ENCODE measurements at places on chromosomes 2 and 18. TPM values are rescaled to one million over a fixed set of nuclear protein-coding genes. Genes with fewer than 3 reads are reported as not detected.

- peaks cover 70% of the 10 kb centered on the region for H3K4me1 ChIP-seq
- DNase-seq = peak; percentile 60
- H3K4me3 ChIP-seq = peak overlapping the region; percentile 75
- peaks cover 3% of the 10 kb centered on the region for H3K27me3 ChIP-seq
These were observed 82.4 kb downstream of the RBMS1 start for GRCh38 chr2:160411167-160411566.

GRCh38 chr2:38709567-38710194, 41.5 kb downstream of the SRSF7 start:
- peaks cover 6% of the 10 kb centered on the region for H3K27me3 ChIP-seq
- peaks cover 13% of the 10 kb centered on the region for H3K36me3 ChIP-seq
- DNase-seq = no peak
- H3K27ac ChIP-seq = no peak overlapping the region
- H3K4me3 ChIP-seq = no peak overlapping the region

DNA sequence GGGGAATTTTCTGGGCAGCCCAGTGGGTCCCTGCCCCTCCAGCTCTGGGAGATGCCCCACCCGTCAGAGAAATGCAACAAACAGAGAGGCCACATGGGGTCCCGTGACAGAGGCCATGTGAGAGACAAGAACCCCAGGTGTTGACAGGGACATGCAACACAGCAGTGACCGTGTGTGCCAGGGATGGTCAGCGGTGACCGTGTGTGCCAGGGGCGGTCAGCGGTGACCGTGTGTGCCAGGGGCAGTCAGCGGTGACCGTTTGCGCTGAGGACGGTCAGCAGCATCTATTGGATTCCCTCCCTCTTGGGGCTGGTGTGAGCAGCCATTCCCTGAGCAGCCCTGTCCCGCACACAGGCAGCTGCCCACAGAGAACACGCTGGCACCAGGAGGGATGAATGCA, 146.6 kb upstream of the OTOS start:
- H3K4me3 ChIP-seq = no peak overlapping the region
- H3K36me3 ChIP-seq = 0 out of 2 replicates have a peak, but pooled peaks cover 3% of the 10 kb centered on the region
- no peaks in the 10 kb centered on the region for H3K4me1 ChIP-seq
- no peak for DNase-seq

DNA sequence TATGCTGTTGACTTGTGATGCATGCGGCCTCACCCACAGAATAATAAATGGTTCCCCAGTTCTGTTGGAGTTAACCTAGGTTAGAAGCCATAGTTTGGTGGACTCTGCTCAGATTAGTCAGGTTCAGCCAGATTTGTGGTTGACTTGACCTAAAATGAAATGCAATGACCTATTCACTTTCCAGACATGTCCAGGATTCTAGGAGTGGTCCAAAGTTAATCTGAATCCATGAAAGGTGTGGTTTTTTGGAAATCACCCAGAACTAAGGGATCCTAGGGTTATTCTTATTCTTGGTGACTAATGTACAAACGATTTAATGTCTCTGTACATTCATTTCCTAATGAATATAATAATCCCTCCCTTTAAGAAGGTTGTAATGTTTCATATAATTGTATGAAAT, 88.9 kb upstream of the RBBP8 start:
- H3K27me3 ChIP-seq = peaks cover 7% of the 10 kb centered on the region
- H3K36me3 ChIP-seq = no peaks in the 10 kb centered on the region
- H3K27ac ChIP-seq = no peak overlapping the region

DNA sequence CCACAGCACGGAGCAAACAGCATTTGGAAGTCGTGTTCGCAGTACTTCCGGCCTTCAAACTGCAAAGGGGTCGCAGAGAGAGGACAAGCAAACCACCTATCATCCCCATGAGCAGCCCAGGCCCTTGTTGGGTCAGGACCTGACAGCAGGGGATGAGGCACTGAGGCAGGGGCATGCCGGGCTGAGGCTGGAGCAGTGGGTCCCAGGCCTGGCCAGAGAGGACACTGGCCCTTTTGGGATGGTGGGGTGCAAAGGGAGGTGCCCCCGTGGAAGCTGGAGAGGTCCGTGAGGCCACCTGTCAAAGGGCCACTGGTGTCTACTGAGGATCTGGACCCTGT, 8.9 kb downstream of the GPR17 start:
- H3K27me3 ChIP-seq = peaks cover 5% of the 10 kb centered on the region
- H3K4me3 ChIP-seq = no peak overlapping the region
- peaks cover under 1% of the 10 kb centered on the region for H3K4me1 ChIP-seq
- H3K27ac ChIP-seq = no peak overlapping the region
- DNase-seq = no peak
- H3K36me3 ChIP-seq = peaks cover 5% of the 10 kb centered on the region

DNA sequence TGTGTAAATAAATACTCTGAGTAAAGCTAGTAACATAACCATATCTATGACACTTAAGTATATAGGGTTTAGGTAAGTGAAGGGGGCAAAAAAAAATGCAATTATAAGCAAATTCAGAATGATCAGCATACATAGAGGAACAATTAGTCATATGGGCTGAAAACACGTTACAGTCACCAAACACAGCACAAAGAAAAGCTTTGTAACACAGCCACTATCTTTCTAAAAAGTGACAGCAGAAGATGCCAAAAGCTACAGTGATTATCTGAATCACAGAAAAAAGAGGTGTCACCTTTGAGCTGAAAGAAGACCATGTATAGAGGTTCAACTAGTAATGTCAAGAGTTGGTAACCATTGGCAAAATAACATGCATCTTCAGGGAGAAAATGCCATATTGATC, 115.5 kb downstream of the ERBB4 start:
- peaks cover 5% of the 10 kb centered on the region for H3K36me3 ChIP-seq
- DNase-seq = no peak
- no peak overlapping the region for H3K27ac ChIP-seq
- H3K4me1 ChIP-seq = peaks cover 30% of the 10 kb centered on the region
- no peak overlapping the region for H3K4me3 ChIP-seq

GRCh38 chr2:236682651-236683422, 113.2 kb downstream of the ACKR3 start:
- H3K4me3 ChIP-seq = no peak overlapping the region
- H3K27ac ChIP-seq = no peak overlapping the region
- H3K36me3 ChIP-seq = no peaks in the 10 kb centered on the region
- peaks cover 19% of the 10 kb centered on the region for H3K4me1 ChIP-seq
- no peak for DNase-seq

GRCh38 chr2:27502142-27502541, 5.5 kb downstream of the GCKR start:
- H3K27me3 ChIP-seq = peaks cover 28% of the 10 kb centered on the region
- no peaks in the 10 kb centered on the region for H3K36me3 ChIP-seq
- no peak overlapping the region for H3K4me3 ChIP-seq
- peaks cover 13% of the 10 kb centered on the region for H3K4me1 ChIP-seq
- DNase-seq = no peak

- no peak overlapping the region for H3K4me3 ChIP-seq
- no peak for DNase-seq
- H3K4me1 ChIP-seq = no peaks in the 10 kb centered on the region
- no peaks in the 10 kb centered on the region for H3K36me3 ChIP-seq
- H3K27ac ChIP-seq = no peak overlapping the region
These were observed 18.9 kb upstream of the OTOS start for GRCh38 chr2:240159251-240159839.

GRCh38 chr2:145106293-145106692, 586.4 kb upstream of the ZEB2 start:
- H3K27me3 ChIP-seq = no peaks in the 10 kb centered on the region
- DNase-seq = no peak
- H3K27ac ChIP-seq = no peak overlapping the region
- no peaks in the 10 kb centered on the region for H3K36me3 ChIP-seq
- H3K4me3 ChIP-seq = no peak overlapping the region
- H3K4me1 ChIP-seq = peaks cover 25% of the 10 kb centered on the region

DNA sequence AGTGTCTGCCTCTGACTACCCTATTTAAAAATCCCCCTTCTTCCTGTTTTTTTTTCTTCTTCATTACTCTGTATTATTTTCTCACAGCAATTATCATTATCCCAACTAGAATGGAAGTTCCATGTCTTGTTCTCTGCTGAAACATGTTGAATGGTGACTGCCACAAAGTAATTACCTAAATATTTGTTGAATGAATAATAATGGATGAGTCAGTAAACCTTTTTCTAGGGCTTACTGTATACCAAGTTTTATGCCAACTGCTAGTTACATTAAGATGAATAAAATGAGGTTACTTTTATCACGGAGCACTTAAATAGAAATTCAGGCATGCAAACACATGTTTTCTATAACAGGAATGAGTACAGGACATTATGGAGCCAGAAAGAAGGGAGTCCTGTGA, 490.6 kb downstream of the THSD7B start:
- H3K27me3 ChIP-seq = no peaks in the 10 kb centered on the region
- no peaks in the 10 kb centered on the region for H3K36me3 ChIP-seq
- H3K27ac ChIP-seq = peak overlapping the region; percentile 64
- peak overlapping the region; percentile 29 for H3K4me3 ChIP-seq

The CYRIA gene
- total RNA-seq = not detected

The NEUROD1 gene
- not detected for total RNA-seq

The GKN2 gene
- not detected for total RNA-seq

The GALR1 gene
- not detected for total RNA-seq

The ARHGAP15 gene
- total RNA-seq = not detected

All from HFFc6 (cell line).